ENCODE measurements at places on chromosomes 3 and 15.

- no peak for DNase-seq
Observed at GRCh38 chr3:50603261-50604109, 8.1 kb downstream of the CISH start.

GRCh38 chr3:184358124-184358767 lies 3.2 kb downstream of the CLCN2 start:
- no peak for DNase-seq

- DNase-seq = no peak
Observed at GRCh38 chr3:177665122-177665808, 468.0 kb upstream of the TBL1XR1 start.

- DNase-seq = no peak
Observed at GRCh38 chr3:5430701-5431100, 243.2 kb downstream of the EDEM1 start.

DNA sequence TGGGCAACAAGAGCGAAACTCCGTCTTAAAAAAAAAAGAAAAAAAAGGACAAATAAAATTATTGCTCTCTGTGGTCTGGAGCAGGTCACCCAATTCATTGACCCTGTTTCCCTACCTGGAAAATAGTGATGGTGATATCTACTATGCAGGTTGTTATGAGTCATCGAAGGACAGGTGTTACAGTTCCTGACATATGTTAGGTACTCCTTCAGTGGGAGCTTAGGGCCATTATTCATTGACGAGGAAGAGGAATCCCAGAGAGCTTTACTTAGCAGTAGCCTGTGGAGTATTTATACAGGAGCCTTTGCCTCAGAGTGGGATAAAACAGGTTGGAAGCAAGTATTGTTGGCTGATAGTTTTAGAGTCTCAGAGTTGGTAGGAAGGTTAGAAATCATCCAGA lies 74.5 kb downstream of the SLC7A14 start:
- DNase-seq = no peak

- DNase-seq = no peak
Observed at GRCh38 chr3:154034797-154035330, 86.3 kb upstream of the ARHGEF26 start.

Measured in activated CD4-positive, alpha-beta T cell treated with anti-CD3 and anti-CD28 coated beads, Interleukin-2, amount 50 U/mL, for 16 hours (primary cell).